ENCODE measurements at places on chromosomes 1 and 21.

DNA sequence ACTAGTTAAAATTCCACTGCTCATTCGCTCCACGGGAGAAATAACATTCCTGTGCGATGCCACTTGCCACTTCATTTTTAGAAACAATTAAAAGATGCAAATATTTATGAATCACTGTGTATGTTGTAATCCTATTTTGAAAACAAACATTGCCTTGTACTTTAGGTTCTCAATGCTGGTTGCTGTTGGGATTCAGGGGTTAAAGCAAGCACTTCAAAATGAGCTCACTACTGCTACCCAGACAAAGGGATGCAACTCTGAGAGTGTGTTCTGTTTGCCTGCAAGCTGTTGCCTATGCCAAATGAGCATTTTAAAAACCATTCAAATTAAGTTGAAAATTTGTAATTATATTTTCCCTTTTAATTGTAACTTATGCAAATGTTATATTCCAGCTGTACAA, 87.5 kb downstream of the RWDD3 start:
- DNase-seq, result no peak

- DNase-seq, result no peak
Measured at GRCh38 chr21:25569711-25570110, 37.6 kb downstream of the MRPL39 start.

- DNase-seq, result no peak
Measured at GRCh38 chr1:240151136-240151735, 59.6 kb downstream of the FMN2 start.

- DNase-seq, result no peak
Measured at GRCh38 chr1:153791648-153792253, 16.5 kb downstream of the SLC27A3 start.

DNA sequence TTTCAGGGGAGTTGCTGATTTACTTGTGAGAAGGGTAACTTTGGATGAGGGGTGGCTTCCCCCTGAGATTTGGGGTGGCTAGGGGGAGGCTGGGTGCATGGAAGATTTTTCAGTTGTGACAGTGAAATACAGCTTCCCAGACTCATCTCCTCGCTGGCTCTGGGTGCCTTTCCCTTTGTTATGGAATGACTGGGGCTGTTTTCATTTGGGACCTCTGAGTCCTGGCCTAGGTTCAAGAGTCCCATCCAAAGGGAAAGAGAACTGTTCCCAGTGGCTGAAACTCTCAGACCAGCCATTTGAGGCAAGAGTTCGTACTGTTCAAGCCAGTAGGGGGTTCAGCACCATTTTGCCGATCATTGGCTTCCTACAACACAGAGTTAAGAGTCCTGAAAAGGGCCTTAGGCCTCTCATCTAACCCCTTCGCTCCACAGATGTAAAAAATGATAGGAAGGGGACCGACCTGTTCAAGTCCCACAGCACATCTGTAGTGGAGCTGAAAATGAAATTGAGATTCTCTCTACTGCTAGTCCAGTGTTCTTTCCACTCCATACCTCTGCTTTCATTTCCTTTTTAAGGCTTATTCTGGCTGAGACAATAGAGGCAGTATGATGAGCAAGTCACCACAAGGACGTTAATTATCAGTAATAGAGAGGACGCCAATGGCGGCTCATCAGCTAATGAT, 958 bp downstream of the DDR2 start:
- DNase-seq, result peak; percentile 61

DNA sequence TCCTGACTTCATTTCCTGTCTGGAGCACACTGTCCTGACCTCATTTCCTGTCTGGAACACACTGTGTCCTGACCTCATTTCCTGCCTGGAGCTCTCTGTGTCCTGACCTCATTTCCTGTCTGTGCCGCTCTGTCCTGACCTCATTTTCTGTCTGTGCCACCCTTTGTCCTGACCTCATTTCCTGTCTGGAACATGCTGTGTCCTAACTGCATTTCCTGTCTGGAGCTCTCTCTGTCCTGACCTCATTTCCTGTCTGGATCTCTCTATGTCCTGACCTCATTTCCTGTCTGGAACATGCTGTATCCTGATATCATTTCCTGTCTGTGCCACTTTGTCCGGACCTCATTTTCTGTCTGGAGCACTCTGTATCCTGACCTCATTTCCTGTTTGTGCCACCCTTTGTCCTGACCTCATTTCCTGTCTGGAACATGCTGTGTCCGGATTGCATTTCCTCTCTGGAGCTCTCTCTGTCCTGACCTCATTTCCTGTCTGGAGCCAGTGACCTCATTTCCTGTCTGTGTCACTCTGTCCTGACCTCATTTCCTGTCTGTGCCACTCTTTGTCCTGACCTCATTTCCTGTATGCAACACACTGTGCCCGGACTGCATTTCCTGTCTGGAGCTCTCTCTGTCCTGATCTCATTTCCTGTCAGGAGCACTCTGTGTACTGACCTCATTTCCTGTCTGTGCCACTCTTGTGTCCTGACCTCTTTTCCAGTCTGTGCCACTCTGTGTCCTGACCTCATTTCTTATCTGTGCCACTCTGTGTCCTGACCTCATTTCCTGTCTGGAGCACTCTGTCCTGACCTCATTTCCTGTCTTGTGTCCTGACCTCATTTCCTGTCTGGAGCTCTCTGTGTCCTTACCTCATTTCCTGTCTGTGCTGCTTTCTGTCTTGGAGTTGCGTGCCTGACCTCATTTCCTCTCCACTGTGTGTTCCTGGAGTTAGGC, 27.6 kb downstream of the SKI start:
- no peak for DNase-seq
